A673 (cell line): ENCODE measurements at places on chromosomes 3 and 15. TPM values are rescaled to one million over a fixed set of nuclear protein-coding genes. Genes with fewer than 3 reads are reported as not detected.

- H3K4me3 ChIP-seq: no peak overlapping the region
- DNase-seq: no peak
- H3K36me3 ChIP-seq: no peaks in the 10 kb centered on the region
- H3K4me1 ChIP-seq: peaks cover 8% of the 10 kb centered on the region
- no peaks in the 10 kb centered on the region for H3K27me3 ChIP-seq
These were observed 10.8 kb upstream of the ZFYVE19 start for GRCh38 chr15:40796041-40796440.

The ENTPD3 gene
- 0.54 and 1.3 TPM in 2 replicates for total RNA-seq

- peak; percentile 76 for DNase-seq
- no peak overlapping the region for H3K4me3 ChIP-seq
- peak overlapping the region; percentile 7 for H3K27ac ChIP-seq
- peaks cover 22% of the 10 kb centered on the region for H3K4me1 ChIP-seq
These were observed 133.1 kb downstream of the SMAD6 start for GRCh38 chr15:66834881-66835878.

- peak overlapping the region; percentile 9 for H3K27ac ChIP-seq
- no peaks in the 10 kb centered on the region for H3K36me3 ChIP-seq
- peaks cover 11% of the 10 kb centered on the region for H3K4me1 ChIP-seq
- H3K27me3 ChIP-seq: no peaks in the 10 kb centered on the region
- H3K4me3 ChIP-seq: no peak overlapping the region
These were observed 150.8 kb downstream of the ZNF609 start for GRCh38 chr15:64611085-64611725.

GRCh38 chr3:69536306-69537020, 150.6 kb upstream of the FRMD4B start:
- DNase-seq: no peak
- no peaks in the 10 kb centered on the region for H3K4me1 ChIP-seq
- no peak overlapping the region for H3K27ac ChIP-seq
- H3K36me3 ChIP-seq: no peaks in the 10 kb centered on the region
- peaks cover 9% of the 10 kb centered on the region for H3K27me3 ChIP-seq

- no peak overlapping the region for H3K27ac ChIP-seq
- no peak overlapping the region for H3K4me3 ChIP-seq
- H3K27me3 ChIP-seq: no peaks in the 10 kb centered on the region
- DNase-seq: no peak
These were observed 5.5 kb downstream of the B4GALT4 start for GRCh38 chr3:119235151-119235550.

DNA sequence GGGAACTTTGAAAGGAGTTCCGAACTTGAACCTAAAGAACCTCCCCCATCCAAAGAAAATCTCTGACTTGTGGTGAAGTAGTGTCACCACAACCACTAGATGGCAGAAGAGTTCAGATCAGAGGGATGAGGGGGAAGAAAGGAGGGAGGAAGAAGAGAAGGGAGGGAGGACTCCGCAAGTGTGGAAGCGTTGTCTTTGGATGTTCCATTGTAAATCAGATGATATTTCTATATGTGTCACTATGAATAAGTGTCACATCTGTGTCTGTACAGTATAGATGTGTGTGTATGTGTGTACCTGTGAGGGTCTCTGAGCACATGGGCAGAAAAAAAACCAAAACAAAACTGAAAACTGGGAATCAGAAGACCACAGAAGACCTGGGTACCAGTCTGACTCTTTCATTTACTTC, 16.9 kb downstream of the SLC24A1 start:
- peak overlapping the region; percentile 9 for H3K4me3 ChIP-seq
- no peak overlapping the region for H3K27ac ChIP-seq
- peak; percentile 89 for DNase-seq
- no peaks in the 10 kb centered on the region for H3K4me1 ChIP-seq

DNA sequence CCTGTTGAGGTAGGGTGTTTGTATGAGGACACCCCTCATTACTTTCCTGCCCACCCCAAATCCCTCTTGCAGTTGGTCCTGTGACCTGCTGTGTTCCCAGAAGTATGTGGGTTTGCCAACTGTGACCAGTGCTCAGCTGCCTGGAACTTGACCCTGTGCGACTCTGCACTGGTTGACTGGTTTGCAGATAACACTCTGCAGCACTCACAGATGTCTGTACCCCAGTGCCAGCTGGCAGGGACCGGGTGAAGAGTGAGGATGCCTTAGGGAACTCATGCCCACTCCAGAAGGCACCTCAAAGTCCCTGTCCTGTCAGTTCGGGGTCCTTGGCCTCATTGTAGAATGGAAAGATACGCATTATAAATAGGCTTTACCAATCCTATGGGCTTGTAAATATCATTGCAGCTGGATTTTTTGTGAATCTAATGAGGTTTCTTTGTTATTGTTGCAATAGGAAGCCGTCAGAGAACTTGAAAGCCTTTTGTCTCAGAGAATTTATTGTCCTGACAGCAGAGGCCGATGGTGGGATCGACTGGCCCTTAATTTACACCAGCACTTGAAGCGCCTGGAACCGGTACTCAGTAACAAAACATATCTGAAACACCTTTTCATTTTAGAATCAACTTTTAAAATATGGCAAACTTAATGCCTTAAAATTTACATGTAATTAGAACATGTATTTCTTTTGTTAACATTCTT, 18.2 kb downstream of the FAN1 start:
- H3K27ac ChIP-seq: no peak overlapping the region
- H3K4me1 ChIP-seq: no peaks in the 10 kb centered on the region
- H3K27me3 ChIP-seq: no peaks in the 10 kb centered on the region
- H3K36me3 ChIP-seq: peaks cover 82% of the 10 kb centered on the region
- H3K4me3 ChIP-seq: no peak overlapping the region

DNA sequence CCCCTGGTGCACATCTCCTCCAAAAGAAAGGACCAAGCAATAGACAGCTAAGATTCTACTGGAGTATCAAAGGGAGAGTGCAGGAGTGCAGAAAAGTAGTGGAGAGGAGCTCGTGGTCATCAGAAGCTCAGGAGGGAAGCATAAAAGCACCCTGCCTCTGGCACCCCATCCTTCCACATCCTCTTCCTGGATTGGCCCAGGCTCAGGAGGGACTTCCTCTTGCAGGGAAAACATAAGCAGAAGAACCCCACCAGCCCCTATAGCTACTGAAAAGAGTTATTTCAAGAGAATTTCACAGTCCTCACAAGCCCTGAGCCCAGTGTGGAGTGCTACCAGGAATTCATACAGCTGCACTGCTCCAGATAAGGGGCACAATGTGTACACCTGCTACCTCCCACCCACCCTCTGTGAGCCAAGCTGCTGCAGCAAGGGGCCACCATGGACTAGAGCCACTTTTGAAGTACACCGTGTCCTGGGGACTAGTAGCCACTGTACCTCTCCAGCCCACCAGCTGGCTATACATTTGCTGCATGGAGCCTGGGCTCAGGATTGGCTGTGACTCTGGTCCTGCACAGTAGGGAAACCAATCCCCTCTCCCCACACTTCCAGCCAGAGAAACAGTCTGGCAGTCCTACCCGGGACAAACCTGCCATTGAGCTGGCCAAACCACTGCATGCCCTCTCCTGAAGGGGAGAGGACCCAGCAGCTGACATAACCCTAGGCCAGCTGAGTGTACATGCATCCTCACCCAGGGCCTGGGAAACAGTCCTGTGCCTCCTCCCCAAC, 43.0 kb downstream of the CD200R1 start:
- no peaks in the 10 kb centered on the region for H3K36me3 ChIP-seq
- no peak overlapping the region for H3K4me3 ChIP-seq
- no peak overlapping the region for H3K27ac ChIP-seq
- no peaks in the 10 kb centered on the region for H3K27me3 ChIP-seq
- DNase-seq: no peak
- no peaks in the 10 kb centered on the region for H3K4me1 ChIP-seq

- no peak overlapping the region for H3K4me3 ChIP-seq
- DNase-seq: no peak
- no peaks in the 10 kb centered on the region for H3K27me3 ChIP-seq
These were observed 69.2 kb upstream of the GOLGA8B start for GRCh38 chr15:34652726-34653033.

- H3K27ac ChIP-seq: no peak overlapping the region
- no peaks in the 10 kb centered on the region for H3K36me3 ChIP-seq
These were observed 79.7 kb downstream of the FBN1 start for GRCh38 chr15:48565560-48566482.

GRCh38 chr3:73469331-73469730, 155.4 kb downstream of the PDZRN3 start:
- no peaks in the 10 kb centered on the region for H3K4me1 ChIP-seq
- no peaks in the 10 kb centered on the region for H3K27me3 ChIP-seq
- no peak overlapping the region for H3K27ac ChIP-seq
- DNase-seq: no peak
- no peaks in the 10 kb centered on the region for H3K36me3 ChIP-seq

The NSMCE3 gene
- 7.2 and 8.0 TPM in 2 replicates for total RNA-seq

- no peak overlapping the region for H3K27ac ChIP-seq
- no peak overlapping the region for H3K4me3 ChIP-seq
- no peak for DNase-seq
- H3K4me1 ChIP-seq: no peaks in the 10 kb centered on the region
- no peaks in the 10 kb centered on the region for H3K27me3 ChIP-seq
These were observed 212.8 kb upstream of the RORA start for GRCh38 chr15:61441891-61442290.

- H3K4me3 ChIP-seq: no peak overlapping the region
- no peaks in the 10 kb centered on the region for H3K4me1 ChIP-seq
- H3K36me3 ChIP-seq: no peaks in the 10 kb centered on the region
- H3K27ac ChIP-seq: no peak overlapping the region
- DNase-seq: no peak
- no peaks in the 10 kb centered on the region for H3K27me3 ChIP-seq
These were observed 37.7 kb downstream of the ZDHHC23 start for GRCh38 chr3:113985541-113985940.

The ANKRD63 gene
- total RNA-seq: 2.5 TPM in 2 replicates

DNA sequence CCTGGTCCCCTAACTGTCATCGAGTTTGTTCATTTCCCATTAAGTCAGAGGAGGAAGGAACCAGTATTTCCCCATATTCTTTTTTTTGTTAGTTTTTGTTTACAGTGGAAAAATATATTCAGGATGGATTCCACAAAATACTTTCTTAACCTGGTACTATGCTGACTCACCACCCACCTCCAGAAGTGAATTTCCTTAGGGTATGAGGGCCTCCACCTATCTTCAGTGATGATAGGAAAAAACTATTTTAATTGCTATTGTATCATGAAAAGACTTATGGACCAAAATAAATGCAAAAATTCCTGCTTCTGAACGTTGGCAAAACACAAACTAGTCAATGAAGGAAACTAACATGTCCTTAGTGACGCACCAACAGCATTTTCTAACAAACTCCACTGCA, 64.2 kb upstream of the FOXP1 start:
- H3K27me3 ChIP-seq: no peaks in the 10 kb centered on the region
- H3K36me3 ChIP-seq: no peaks in the 10 kb centered on the region
- DNase-seq: no peak
- H3K4me3 ChIP-seq: no peak overlapping the region
- no peak overlapping the region for H3K27ac ChIP-seq

The DNASE1L3 gene
- total RNA-seq: not detected in 2 replicates

DNA sequence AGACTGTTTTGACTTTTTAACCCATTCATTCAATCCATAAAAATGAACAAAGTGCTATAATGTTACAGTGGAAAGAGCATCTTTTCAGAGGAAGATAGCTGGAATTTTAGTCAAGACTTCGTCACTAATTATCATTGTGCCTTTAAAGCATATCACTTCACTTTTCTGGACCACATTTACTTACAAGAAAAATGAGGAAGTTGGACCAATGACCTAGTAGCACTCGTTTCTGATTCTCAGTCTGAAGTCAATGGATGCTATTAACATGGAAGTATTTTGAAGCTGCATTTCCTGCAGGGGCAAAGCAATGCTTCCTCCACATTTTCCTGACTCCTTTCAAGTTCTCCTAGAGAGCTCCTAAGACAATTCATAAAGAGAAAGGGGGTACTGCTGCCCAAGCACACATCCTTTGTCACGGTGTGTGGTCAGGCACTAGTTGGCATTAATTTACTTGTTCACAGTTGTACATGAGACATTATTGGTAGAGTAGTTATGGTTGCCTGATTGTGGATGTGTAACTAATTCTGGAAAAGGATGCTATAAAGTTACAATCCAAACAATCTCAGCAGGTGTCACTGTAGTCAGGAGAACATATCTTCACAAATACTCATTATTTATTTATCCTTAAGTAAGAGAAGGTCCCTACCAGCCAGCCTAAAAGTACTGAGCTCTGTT, 1049.1 kb downstream of the FHIT start:
- H3K36me3 ChIP-seq: no peaks in the 10 kb centered on the region
- no peaks in the 10 kb centered on the region for H3K4me1 ChIP-seq
- no peak overlapping the region for H3K4me3 ChIP-seq
- H3K27me3 ChIP-seq: no peaks in the 10 kb centered on the region
- no peak for DNase-seq
- H3K27ac ChIP-seq: no peak overlapping the region

The IL12A gene
- total RNA-seq: not detected in 2 replicates

DNA sequence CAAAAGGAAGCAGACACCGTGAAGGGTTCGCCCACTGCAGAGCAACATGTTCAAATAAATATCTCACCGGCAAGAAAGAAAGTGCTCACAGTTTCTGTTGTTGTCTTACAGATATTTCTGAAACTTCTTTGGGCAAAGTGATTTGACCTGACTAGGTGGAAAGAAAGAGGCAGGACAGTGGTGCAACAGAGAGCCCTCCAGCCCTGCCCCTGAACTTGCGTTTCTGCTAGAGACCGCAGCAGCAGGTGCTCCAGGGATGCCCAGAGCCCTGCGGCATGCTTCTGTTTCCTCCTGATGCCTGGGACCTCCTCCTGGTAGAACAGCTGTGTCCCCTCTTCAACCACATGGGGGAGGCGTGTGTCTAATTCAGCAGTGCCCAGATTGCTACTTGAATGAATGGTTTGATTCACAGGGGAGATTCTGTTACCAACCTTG, 123.4 kb downstream of the ATP10A start:
- no peaks in the 10 kb centered on the region for H3K27me3 ChIP-seq
- H3K36me3 ChIP-seq: no peaks in the 10 kb centered on the region
- H3K4me3 ChIP-seq: no peak overlapping the region
- no peak overlapping the region for H3K27ac ChIP-seq
- DNase-seq: no peak

The SLC30A4 gene
- total RNA-seq: 0.94 and 1.1 TPM in 2 replicates

The LIPH gene
- 6.2 and 12.1 TPM in 2 replicates for total RNA-seq

GRCh38 chr15:27089233-27089586, 118.2 kb downstream of the GABRG3 start:
- no peaks in the 10 kb centered on the region for H3K27me3 ChIP-seq
- DNase-seq: no peak
- no peak overlapping the region for H3K27ac ChIP-seq
- no peak overlapping the region for H3K4me3 ChIP-seq
- H3K36me3 ChIP-seq: no peaks in the 10 kb centered on the region
- H3K4me1 ChIP-seq: no peaks in the 10 kb centered on the region

DNA sequence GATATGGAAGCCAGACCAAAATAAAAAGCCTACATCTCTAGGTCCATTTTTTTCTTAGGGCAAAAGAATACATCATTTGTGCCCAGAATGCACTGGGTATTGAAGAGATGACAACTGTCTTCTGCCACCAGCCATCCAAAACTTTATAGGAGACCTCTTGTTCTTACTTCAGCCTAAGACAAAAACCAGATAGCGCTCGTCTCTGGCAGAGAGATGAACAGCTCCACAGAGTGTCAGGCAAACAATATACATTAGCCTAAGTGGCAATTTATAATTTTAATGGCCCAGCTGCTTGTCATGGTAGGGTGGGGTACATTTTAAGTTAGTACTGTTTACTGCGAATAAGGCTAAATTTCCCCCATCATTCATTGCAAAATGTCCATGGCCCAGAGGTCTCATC, 38.9 kb upstream of the PIAS1 start:
- no peak overlapping the region for H3K4me3 ChIP-seq
- H3K27ac ChIP-seq: no peak overlapping the region
- no peak for DNase-seq
- no peaks in the 10 kb centered on the region for H3K4me1 ChIP-seq

The GOLGA8T gene
- total RNA-seq: not detected in 2 replicates

- no peaks in the 10 kb centered on the region for H3K27me3 ChIP-seq
- no peak overlapping the region for H3K4me3 ChIP-seq
- no peaks in the 10 kb centered on the region for H3K4me1 ChIP-seq
- DNase-seq: no peak
- no peak overlapping the region for H3K27ac ChIP-seq
These were observed 381.1 kb upstream of the RASGRP1 start for GRCh38 chr15:38945551-38946298.

The OR5K4 gene
- total RNA-seq: not detected in 2 replicates
